Left kidney (tissue), 8 donors: ENCODE measurements at places on chromosomes 5 and 9. TPM values are rescaled to one million over a fixed set of nuclear protein-coding genes. Genes with fewer than 3 reads are reported as not detected.

DNA sequence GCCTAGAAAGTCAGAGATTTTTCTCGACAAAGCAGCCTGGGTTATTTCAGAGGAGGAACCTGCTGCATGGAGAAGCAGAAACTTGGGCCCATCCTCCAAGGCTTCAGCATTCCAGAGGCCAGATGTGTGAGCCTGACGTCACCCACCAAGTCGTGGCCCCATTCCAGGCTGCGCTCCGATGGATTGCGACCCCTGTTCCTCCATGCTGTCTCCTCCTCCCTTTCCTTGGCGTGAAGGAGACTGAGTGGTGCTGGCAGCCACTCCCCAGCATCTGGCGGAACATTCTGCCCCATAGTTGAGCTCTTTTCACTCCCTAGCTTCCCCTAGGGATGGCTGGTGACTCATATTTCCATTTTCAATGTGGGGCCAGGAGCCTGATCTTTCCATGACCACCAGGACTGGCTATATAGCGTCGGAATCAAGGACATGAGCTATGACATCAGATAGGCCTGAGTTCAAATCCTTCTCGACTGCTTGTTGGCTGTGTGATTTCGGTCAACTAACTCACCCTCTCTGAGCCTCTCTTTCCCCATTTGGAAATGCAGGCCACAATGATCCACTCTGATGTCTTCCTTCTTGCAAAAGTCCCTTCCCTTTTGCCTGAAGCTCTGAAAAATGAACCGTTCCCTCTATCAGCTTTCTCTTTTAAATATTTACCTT, 24.5 kb upstream of the DUSP1 start:
- peak; percentile 87 for DNase-seq

- no peak for DNase-seq
Observed at GRCh38 chr9:128899566-128900322, 17.8 kb downstream of the LRRC8A start.

DNA sequence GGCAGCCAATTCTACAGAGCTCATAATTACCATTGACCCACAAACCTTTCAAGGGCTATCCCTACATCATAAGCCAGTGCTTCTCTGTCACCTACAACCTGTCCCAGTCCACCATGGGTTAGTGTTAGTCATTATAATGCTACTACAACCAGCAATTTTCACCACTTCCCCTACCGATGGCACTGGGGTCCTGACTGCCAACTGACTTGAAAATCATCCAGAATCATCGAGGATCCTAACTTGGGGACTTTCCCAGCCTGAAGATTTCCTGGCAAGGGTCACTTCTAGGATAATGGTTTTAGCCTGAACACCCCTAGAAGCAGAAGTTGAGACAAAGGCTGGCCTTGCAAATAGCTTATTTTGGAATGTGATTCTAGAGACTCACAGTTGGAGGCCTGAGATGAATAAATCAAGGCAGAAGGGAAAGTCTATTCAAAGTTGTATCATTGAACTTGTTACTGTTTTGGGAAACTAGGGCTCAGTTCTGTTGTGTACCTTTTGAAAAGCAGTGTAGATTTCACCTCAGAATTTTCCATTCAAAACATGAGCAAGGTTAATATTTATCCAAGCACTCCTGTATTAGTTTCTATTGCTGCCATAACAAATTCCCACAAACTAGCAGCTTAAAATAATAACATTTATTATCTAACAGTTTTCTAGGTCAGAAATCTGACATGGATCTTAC, 633.0 kb downstream of the LRRC70 start:
- no peak for DNase-seq

- DNase-seq = no peak
Observed at GRCh38 chr5:179618923-179619554, 4.4 kb downstream of the HNRNPH1 start.

- no peak for DNase-seq
Observed at GRCh38 chr5:82894716-82895115, 182.5 kb downstream of the TMEM167A start.

Gene TTC16
- 0.28 TPM for polyA plus RNA-seq
